ENCODE measurements at places on chromosomes 3 and 15.

GRCh38 chr3:99407257-99407656, 231.1 kb upstream of the COL8A1 start:
- DNase-seq = no peak

DNA sequence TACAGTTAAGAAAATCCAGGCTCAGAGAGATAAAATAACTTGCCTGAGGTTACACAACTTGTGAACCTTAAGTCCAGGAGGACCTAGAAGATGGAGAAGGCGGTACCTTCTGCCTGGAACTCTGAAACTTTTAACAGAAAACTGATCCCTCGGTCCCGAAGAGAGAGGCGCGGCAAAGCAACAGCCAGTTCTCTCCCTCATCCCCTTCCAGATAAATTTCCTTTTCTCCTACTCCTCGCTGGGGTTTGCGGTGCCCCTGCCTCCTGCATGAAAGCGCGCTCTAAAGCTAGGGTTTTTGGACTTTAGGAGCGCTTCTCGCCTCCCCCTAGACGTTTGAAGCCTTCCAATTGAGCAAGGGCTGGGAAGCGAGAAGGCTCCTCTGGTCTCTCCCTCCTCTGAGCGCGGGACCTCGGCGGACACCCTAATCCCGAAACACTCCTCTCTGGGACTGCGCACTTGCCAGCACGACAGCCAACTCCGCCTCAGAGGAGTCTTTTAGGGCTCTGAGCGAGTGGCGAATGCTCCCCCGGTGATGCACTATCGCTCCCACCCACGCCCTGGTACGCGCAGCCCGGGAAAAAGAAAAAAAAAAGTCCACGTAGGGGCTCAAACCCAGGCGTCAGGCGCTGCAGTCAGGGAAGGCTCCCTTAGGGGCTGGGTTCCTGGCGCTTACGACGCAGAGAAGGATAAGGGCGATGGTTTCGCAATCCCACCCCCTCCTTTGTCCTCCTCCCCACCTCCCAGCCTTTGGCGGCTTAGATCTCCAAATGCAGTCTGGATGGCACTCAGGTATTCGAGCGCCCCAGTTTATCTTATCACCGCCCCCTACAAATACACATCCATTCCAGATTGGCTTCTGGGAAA, 7.9 kb upstream of the EOMES start:
- DNase-seq = no peak

DNA sequence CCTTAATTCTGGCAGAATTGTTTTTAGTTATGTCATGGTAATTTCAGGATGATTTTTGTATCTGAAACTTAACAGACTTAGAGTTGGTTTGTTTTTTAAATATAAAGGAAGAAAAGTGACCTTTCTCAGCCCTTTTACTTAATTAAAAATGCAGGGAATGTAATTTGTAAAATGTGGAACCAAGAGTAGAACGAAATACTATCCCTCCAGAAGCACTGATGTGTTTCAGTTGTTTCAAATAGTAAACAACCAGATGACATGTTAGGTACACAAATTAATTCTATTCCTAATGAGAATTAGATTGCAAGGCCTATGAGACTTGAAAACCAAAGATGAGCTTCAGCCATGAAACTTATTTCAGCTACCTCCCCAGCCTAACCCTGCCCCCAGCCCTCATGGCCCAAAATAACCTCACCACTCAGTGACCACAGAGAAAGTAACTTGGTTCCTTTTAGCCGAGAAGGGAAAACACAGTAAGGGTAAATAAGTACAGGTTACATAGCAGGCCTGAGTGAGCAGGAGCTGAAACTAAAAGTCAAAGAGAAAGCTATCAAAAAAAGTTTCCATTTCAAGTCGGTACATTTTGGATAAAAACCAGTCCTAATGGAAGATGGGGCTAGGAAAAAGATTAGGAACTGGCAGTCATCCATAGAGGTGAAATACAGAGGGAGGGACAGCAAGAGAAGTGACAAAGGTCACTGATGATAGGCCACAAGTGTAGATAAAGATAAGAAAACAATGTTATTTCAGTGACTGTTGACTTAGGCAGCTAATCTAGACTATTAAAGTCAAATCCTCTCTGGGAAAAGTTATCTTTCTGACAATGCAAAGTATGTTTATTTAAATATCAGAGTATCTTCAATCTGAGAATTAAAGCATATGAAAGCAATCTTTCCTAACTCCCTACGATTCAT, 23.2 kb downstream of the SENP8 start:
- DNase-seq = no peak

DNA sequence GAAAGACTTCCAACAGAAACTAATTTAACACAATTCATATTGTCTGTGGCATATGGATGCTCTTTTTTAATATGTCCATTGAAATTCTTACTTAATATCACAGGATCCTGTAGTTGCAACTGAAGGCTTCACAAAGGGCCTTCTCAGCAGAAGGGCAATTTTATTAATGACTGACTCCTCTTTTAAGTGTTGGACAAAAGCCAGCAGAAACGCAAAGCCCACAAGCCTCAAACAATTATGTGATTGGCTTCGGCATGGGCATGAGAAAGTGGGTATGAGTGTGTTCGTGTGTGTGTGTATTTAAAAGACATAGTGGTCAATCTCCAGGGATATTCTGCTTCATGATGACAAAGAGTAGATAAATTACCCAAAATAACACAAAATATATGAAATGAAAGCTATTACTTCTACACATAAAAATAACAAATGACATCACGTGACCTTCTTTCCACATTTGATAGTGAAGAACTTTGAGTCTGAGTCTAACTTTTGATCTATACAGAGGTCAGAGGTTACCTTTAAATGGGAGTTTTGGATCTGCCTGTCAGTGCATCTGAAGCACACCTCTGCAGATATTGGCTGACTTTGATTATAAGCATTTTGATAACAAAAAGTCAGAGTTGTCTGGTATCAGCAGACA, 496.9 kb downstream of the CADM2 start:
- DNase-seq = no peak

GRCh38 chr15:59550956-59551355, 60.6 kb upstream of the GCNT3 start:
- no peak for DNase-seq

DNA sequence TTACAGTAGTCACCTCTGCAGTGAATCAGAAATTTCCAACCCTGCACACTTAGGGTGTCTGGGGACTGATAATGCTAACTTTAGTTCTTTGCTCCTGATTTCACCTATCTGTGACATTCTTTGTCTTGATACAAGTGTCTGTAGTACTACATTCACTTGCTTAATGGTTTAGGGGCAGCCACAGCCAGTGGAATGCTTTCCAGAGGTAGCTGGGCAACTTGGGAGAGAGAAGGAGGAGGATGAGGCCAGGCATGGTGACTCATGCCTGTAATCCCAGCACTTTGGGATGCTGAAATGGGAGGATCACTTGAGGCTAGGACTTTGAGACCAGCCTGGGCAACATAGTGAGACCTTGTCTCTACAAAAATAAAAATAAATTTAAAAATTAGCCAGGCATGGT, 8.5 kb downstream of the BAHD1 start:
- DNase-seq = peak; percentile 55

DNA sequence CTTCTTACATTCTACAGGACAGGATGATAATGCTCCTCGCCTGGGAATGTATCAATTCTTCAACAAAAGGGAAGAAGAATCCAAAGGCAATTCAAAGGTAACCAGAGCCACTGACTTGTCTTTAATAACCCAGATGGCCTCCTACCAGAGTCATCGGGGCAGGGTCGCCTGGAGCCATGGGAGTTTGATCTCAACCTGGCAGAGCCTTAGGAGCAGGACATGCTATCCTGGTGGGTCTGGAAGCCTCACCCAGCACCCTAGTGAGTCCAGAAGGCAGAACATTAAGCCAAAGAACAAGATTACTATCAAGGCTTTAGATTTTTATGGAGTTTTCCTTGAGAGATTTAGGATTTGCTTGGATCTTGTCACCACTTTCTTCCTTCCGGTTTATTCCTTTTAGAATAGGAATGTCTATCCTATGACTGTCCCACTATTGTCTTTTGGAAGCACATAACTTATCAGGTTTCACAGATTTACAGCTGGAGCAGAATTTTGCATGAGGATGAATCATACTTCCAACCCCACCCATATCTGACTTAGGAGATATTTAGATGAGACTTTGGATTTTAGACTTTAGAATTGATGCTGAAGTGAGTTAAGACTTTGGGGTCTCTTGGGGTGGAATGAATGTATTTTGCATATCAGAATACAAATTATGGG, 330.3 kb upstream of the GOLIM4 start:
- DNase-seq = peak; percentile 2

- no peak for DNase-seq
These were observed 46.9 kb downstream of the COMMD2 start for GRCh38 chr3:149705416-149705815.

DNA sequence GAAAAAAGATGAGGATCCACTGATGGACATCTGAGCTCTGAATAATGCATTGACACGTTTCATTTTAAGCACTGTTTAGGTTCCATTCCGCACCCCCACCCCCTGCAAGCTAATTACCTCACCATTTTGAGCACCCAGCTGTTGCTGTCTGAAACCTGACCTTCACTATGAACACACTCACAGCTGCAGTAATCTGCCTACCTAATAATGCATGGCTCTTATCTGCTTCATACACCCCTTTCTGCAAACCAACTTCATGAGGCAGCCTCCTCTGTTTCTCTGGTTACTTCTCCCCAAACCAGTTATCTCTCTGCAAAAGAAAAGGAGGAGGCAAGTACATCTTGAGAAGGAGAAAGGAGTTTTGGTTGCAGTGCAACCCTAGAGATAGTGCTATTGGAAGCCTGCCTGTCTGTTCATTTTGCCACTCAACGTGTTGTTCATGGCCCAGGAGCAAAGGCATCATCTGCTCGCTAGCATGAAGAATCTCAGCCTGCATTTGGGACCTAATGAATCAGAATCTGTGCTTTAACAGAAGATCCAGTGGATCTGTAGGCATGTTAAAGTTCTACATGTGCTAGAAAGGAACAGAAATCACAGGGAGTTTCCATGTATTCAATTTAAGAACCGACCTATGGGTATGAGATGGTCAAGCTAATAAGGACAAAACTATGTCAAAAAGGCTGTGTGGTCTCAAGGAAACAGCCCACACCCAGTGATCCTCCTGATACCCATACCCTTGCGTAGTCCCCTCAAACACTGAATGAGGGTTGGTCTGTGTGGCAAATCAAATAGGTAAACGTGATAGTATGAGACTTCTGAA, 87.2 kb downstream of the MB21D2 start:
- DNase-seq = no peak

- no peak for DNase-seq
These were observed 84.3 kb downstream of the MECOM start for GRCh38 chr3:169579116-169579710.

- DNase-seq = no peak
These were observed 6.8 kb upstream of the CHST14 start for GRCh38 chr15:40463886-40464545.

GRCh38 chr15:49560045-49560444, 60.6 kb downstream of the FAM227B start:
- DNase-seq = no peak

DNA sequence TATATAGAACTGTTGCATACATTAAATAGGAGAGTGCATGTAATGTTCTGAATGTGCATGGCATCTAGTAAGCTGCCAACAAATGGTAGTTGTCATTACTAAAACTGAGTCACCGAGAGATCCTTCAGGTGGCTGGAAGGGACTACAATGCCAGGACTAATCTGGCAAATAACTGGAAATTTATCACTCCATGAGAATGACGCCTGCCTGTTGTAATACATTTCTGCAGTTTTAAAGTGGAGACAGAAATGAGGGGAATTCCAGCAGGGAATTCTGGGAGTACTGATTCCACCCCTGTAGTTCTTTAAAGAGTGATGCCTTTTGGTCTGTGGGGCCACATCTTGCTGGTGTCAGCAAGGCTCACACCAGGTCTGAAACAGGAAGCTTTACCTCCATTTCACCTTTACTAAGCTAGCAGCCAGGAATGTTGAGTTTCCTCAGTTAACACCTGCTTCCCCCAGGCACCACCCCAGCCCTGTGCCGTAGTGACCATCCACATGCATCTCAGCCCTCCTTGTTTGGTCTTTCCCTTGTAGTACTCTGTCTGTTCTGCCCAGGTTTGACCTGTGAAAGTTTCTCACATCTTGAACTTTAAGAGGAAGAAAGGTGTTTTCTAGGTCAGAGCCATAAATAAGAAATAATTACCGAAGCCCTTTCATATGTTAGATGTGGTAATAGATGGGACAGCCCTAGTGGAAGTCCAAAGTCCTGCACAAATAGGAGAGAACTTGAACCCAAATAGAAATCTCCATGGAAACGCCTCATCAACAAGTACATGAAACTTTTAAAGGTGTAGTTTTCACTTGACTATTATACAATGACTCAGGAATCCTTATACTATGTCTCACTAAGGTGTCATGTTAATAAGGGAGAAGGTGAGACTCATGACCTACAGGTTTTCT, 56.7 kb upstream of the LMOD3 start:
- DNase-seq = no peak

GRCh38 chr3:69761896-69762767, 22.9 kb downstream of the MITF start:
- peak; percentile 77 for DNase-seq

GRCh38 chr3:81041331-81041730, 720.1 kb downstream of the GBE1 start:
- DNase-seq = no peak

- no peak for DNase-seq
These were observed 130.3 kb downstream of the THRB start for GRCh38 chr3:24364359-24364758.

- DNase-seq = no peak
These were observed 20.9 kb downstream of the TRPM1 start for GRCh38 chr15:31080591-31081014.

- no peak for DNase-seq
These were observed 70.5 kb upstream of the FOXB1 start for GRCh38 chr15:59933607-59934006.

GRCh38 chr3:27312044-27312668, 57.0 kb downstream of the NEK10 start:
- peak; percentile 77 for DNase-seq

DNA sequence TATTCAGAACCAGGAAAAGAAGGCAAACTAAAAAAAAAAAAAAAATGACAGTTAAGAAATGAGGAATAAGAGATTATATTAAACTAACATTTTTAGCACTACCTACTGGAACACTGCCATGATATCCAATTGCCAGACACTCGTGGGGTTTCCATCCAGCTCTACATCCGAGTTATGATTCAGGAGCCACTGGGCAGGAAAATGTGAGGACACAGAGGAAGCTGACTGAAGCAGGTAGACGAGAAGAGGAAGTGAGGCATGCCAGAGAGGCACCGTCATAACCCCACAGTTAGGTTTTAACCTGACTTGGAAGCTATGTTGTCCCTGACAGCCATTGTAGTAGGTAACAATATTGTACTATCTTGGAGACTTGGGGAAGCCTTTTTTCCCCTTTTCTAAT, 495.0 kb downstream of the NLGN1 start:
- DNase-seq = no peak

DNA sequence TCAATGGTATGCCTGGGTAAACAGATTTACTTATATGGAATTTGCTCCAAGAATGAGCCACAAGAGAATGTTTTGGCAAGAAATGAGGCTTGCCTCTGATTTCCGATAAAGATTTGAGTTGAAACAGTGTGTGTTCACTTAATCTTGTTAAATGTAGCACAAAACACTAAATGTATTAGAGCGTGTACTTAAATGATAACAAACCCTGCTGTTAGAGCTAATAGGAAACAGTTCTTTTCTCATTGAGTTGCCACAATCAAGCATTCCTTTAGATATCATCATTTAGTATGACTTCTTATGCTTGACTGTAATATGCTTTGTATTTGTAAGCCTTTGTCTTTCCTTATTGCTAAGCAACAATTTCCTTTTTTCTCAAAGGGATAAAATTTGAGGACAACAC, 353.6 kb upstream of the ZNF717 start:
- DNase-seq = no peak

Measured in AG10803 (cell line).